Iris pigment epithelial cell (primary cell): ENCODE measurements at places on chromosomes 2 and 18.

DNA sequence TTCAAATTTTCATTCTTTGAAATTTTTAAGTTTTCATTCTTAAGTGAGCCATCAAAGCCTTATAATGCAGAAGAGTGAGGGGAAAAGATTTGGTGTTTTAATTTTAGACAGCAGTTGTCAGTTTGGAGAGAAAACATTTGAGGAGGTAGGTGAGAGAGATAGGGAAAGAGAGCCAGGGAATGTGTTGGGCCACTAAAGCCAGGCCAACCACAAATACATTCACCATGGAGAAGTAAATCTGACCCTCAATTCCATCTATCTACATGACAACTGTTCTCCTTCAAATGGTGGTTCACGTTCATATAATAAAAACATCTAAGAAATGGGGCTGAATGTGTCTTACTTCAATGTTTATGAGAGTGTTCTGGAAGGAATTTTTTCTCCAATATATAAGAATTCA lies 553.0 kb upstream of the SYT4 start:
- DNase-seq, result no peak

GRCh38 chr2:10057231-10058107 lies 14.1 kb downstream of the KLF11 start:
- peak; percentile 67 for DNase-seq

DNA sequence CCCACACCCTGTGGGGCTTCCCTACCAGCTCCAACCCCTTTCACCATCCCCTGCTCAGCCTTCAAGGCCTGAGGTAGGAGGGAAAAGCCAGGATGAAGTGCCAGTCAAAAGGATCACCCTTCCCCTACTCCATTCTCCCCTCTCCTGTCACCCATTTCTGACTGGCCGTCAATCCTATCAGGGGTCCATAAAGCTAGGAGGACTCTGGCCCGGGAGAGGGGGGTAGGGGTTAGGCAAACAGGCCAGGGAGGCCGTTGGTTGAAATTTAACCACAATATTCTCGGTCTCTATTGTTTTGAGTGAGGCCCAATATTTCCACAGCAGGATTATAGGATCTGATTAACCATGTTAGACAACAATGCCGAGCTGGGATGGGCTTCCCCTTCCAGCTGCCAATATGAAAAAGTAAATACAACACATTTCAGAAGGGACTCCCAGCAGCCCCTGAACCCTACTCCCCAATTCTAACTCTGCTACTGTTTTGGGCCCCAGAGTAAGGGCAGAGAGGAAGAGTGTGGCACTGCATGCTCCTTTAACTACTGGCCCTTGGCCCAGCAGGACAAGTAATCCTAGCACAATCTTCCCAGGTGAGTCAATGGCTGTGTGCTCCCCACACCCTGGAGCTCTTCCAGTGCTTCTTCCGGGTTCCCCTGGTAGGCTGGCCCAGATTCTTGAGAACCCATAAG lies 10.6 kb upstream of the IHH start:
- DNase-seq, result peak; percentile 29

DNA sequence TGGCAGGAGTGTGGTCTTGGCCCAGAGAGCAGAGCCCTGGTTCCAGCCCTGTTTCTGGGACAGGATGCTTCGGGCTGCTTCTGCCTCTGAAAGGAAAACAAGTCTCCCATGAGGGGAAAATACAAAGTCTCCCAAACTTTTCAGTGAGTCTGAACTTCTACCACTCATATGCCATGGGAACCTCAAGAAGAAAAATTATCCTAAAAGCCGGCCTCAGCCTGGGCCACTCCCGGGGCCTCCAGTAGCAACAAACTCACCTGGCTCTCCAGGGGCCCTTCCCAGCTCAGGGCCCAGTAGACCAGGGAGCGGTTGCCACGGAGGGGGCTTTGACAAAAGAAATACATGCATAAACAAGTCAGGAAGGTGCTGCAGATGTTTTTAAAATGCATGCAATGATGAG lies 289.2 kb upstream of the HDAC4 start:
- no peak for DNase-seq

- DNase-seq, result no peak
Measured at GRCh38 chr2:102422910-102423309, at the start of gene IL18RAP. TSS of gene IL18RAP (plus strand) at chr2:102423160. CDS start at chr2:102423278, 118 bp downstream.

GRCh38 chr2:7205151-7205830 lies 288.1 kb downstream of the RNF144A start:
- no peak for DNase-seq

DNA sequence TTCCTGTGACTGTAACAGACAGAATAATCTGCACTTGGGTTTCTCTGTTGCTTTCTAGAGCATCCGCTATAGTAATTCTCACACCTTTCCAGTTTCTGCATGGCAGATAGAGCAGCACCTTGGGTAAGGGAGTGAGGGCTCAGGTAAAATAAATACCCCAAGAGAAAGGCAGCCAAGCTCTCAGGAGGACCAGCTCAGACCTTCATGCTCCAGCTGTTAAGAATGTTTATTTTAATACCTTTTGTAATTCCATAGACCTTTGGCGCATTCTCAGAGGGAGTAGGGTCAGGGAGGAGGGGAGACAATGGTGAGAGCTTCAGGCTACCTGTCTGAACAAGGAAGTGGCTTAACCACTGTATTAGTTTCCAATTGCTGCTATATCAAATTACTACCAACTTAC lies 16.2 kb upstream of the TMEM178A start:
- DNase-seq, result no peak

DNA sequence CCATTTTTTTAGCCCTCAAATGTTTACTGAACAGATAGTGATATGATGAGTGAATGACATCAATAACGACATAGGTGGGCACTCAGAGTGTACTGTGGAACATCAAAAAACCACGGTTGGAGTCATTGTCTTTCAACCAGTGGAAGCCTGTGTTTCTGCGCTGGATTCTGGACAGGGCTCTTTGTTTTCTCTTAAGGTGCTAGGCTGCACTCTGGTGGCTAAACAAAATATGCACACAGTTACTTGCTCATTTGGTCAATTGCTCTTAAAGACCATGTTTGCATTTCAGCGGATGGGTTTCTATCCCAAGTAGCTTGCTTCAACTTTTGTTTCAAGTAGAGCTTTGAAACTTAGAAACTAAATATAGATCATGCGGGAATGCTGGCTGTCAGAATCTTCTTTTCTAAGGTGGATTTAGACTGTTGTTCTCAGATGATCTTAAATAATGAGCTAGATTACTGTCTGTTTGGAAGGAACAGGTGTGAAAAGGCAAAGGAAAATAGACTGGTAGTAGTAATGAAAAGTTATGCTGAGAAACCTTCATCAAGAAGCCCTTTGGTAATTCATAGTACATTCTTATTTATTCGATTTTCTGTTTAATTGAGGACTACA lies 48.5 kb upstream of the LYPD6B start:
- DNase-seq, result peak; percentile 86

GRCh38 chr18:50895350-50896045 lies 16.6 kb downstream of the ME2 start:
- no peak for DNase-seq

GRCh38 chr2:128602699-128603101 lies 284.0 kb upstream of the HS6ST1 start:
- no peak for DNase-seq

DNA sequence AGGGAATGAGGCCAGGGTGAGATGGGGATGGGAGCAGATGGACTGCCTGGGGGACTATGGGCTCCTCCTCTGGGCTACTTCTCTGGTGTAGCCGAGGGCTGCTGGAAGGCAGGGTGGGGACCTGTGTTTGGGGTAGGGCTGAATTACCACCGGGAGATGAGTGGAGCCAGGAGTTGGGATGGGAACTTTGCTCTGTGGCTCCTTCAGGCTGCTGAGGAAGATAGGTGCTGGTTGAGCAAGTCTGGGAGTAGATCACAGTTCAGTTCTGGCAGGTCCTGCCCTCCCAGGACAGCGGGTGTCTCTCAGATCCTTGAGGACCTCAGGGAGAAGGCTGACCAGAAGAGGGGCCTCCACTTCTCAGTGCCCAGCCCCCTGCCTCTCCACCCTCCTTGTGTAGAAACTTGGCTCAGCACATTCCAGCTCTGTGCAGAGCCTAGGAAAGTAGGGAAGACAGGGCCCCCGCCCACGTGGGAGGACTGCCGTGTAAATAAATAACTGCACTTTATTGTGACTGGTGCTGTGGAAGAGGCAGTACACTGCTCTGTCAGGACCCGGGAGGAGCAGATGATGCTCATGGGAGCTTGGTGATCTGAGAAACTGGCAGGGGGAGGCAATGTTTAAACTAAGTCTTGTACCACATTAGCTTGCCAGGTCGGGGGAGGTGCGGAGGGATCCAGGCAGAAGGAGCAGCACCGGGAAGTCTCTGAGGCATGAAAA lies 15.3 kb downstream of the TET3 start:
- DNase-seq, result peak; percentile 48

DNA sequence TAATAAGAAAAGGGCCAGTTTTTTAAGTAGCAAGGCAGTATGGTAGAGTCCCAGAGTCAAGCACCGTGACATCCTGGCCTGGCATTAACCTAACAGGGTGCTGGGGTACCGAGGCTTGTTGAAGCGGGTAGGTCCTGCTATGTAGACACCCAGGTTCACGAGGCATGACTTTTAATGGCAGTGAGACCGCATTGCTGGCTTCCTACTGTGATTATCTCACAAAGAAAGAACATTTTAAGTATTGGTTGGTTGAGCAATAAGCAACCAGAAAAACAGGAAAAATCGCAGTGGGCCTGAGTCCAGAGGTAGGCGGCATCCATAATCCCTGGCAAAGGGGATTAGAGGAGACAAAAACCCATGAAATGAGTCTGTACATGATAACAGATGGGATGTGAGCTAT lies 927.9 kb upstream of the ACVR2A start:
- no peak for DNase-seq

- no peak for DNase-seq
Measured at GRCh38 chr2:25187729-25188350, 19.5 kb upstream of the POMC start.

DNA sequence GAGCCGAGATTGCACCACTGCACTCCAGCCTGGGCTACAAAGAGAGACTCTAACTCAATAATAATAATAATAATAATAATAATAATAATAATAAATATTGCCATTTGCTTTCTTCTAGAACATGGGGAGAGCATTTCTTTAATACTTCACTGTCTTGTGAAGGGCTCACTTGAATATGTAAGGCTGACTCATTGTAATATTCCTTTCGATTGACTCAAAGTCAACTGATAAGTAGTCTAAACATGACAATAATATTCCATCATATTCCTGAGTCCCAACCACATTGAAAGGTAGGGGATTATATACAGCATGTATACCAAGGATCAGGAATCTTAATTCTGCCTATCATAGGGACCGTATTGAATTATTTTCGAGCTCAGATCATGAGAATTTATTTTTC lies 949.2 kb downstream of the DSC3 start:
- peak; percentile 72 for DNase-seq

DNA sequence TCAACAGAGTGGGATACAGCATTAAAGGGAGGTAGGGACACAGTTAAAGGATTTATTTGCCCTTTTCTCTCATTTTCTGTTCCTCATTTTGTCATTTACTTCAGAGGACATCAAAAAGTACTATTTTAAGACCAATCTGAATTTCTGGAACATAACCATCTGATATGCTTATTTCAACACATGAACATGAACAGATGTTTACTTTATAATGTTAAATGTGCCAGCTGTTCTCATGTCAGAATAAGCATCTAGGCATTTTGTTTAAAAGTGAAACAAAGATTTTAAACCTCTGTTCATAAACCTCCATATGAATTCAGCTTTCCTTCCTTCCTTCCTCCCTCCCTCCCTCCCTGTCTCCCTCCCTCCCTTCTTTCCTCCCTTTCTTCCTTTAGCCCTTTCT lies 677.7 kb downstream of the CNTNAP5 start:
- no peak for DNase-seq

DNA sequence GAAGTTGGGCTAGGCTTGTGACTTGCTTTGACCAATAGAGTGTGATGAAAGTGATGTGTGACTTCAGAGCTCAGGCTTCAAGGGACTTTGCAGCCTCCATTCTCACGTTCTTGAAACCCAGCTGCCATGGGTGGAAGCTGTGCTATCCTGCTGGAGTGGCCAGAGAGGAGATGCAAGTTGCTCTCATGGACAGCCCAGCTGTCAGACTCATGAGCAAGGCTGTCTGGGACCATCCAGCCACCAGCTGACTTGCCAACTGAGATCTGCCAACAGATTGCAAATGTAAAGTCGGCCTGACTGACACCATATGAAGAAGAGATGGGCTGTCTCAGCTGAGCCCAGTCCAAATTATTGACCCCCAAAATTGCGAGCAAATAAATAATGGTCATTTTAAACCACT lies 226.4 kb upstream of the CXCR4 start:
- no peak for DNase-seq
